Stimulated activated CD8-positive, alpha-beta memory T cell treated with anti-CD3 and anti-CD28 coated beads, Interleukin-2, amount 100 ng/mL, for 1 hour (primary cell): ENCODE measurements at places on chromosomes 5 and 9.

DNA sequence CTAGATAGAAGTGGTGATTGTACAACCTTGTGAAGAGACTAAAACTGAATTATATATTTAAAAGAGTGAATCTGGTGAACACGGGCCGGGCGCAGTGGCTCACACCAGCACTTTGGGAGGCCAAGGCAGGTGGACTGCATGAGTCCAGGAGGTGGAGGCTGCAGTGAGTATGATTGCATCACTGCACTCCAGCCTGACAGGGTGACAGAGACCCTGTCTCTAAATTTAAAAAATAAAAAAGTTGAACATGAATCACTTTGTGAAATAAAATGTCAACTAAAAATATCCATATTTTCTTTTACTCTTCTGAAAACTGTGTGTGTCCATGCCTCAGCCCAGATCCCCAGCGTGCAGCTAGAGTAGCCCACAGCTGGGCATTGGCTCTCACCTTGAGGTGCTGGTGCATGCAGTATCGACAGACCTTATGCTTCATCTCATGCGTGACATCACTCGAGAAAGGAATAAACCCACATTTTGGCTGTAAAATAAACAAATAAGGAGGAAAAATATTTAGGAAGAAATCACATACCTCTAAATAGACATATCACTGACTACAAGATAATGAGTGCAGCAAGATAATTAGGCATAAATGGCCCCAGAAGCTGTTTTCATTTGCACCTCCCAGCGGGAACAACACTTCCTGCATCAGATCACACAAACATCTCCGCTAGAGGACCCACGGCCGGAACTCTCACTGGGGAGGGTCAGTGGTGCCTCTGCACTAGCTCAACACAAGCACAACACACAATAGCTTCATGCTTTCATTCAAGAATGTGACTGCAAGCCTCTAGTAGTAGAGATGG lies 22.1 kb downstream of the IPPK start:
- DNase-seq = no peak

DNA sequence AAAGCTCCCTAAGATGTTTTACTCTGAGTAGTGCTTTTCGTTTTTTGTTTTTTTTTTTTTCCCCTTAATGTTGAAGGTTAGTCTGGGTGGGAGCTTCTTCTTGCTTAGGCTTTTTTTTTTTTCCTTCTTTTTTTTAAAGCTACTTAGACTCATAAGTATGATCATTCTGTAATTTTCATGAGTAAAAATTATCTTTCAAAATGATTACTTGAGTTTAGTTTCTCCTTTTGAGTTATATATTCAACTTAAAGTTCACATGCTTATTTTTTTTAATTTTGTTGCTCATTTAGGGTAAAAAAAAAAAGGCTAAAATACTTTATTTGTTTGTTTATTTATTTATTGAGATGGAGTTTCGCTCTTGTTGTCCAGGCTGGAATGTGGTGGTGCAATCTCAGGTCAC lies 2.9 kb downstream of the RBM27 start:
- no peak for DNase-seq

GRCh38 chr9:28792716-28793115 lies 1219.4 kb upstream of the C9orf72 start:
- no peak for DNase-seq

- DNase-seq = no peak
Measured at GRCh38 chr5:144329681-144330080, 159.0 kb downstream of the KCTD16 start.

DNA sequence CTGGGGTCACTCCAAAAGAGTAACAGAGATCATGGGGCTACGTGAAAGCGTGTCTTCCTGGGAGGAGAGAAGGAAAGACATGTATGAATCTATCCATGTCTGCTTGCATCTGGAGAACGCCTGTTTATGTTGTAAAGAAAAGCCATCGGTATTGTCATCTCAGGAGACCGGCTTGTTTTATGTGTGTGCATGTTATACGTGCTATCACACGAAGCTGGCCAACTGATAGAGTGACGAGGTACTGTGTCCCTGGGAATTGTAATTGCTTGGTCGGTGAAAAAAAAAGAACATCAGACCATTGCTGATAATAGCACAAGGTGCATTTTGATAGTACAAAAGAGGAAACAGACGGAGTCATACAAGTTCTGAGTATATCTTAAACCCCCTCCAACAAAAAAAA lies 370 bp upstream of the CDH6 start:
- DNase-seq = no peak

DNA sequence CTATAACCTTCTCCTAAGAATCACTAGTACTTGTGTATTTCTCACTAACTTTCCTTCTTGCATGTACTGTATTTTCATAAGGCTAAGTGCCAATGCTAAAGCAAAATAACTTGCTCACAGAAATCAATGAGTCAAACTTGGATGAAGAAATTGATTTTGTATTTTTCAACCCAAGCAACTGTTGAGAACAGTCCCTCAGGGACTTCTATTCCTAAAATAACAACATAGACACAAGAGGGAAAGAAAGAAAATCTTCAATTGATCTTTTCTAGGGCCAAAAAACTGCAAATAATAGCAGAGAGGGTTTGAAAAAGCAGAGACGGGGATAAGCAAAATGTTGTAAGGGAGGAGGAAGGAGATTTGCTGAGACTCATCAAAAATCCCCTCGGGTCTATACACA lies 69.8 kb downstream of the HABP4 start:
- DNase-seq = no peak

GRCh38 chr9:32486839-32487562 lies 39.0 kb downstream of the RIGI start:
- DNase-seq = no peak
